ENCODE measurements at places on chromosomes 7 and 10.

DNA sequence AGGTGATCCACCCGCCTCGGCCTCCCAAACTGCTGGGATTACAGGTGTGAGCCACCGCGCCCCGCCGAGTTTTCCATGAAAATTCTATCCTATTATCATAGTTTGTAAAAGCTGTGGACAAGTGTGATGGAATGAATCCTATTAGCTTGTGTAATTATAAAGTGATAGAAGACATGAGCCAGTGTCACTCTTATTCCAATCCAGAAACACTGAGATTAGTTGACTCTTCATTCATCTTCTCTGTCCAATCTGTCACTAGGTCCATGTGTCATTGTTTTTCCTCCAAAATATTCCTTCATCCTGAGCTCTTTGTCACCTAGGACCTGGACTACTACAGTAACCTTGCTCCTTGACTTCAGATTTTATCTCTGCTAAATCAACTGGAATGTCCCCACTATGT is 13.5 kb downstream of the FBH1 start:
- DNase-seq: no peak

DNA sequence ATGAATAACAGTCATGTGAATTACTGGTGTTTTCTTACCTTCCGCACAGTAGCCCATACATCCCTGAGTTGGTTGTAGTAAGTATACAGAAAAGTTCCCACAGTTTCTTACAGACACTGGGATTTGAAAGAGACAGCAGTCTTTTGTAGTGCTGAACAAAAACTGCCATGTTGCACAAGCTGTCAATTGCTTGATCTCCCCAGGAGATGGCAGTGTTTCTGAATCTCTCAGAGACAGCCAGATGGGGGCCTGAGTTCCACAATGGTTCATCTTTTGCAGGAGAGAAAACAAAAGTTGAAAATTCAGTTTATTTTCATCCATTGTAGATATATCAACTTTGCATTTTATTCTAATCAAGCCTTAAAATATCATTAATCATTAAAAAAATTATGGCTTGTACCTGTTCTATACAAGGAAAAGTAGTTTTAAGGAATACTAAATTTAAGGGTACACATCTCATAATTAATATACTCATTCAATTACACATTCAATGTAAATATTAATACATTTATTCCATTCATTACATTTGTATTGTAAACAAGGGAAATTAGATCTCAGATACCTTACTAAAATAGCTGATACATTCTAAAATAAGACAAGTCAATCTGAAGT is 14.5 kb downstream of the VWDE start:
- DNase-seq: peak; percentile 72

DNA sequence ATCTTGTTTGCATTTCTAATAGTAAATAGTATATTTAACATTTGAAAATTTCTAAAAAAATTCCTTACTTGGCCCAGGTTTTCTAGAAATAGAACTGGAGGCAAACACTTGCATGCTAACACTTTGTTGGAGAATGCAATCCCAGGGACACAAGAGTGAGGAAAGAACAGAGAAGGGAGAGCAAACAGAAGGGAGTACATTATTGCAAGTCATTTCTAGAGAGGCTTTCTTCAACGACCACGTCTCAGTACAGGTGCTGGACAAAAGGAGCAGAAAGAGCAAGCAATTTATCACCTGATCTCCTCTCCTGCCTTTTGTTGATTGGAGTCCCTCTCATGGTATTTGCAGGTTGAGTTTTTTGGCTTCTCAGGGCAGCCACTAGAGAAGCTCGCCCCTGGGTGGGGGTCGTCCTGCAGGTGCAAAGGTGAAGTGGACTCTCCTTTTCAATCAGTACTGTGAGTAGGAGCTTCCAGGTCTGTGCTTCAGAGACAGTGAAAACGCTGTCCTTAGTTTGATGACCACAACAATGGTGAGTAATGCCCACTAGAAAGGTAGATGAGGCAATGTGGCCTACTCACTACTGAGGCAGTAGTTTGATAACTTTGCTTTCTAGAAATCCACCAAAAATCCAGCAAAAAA is 5.2 kb downstream of the CPED1 start:
- DNase-seq: peak; percentile 77

DNA sequence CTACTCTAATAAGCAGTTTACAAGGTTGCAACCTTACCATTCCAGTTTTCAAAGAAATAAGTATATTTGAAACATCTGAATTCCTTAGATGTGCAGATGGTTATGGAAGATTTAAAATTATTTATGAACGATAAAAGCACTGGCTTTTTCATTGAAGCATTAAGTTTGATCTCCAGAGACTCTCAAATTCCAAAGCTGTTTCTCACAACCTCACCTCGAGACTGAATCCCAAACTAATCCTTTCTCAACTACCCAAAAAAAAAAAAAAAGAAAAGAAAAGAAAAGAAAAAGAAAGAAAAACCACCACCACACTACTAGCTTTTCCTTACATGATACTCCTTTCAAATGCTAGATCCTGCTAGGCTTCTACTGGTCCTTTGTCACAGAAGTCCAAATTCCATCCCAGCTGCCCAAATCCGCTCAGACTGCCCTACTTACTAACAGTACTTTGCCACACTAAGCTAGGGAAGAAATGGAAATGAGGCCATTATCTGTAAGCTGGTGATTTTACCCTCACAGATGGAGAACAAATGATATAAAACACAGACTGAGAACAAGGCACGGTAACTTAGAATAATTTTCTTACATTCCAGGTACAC is 100.6 kb upstream of the CDK1 start:
- DNase-seq: peak; percentile 37

- DNase-seq: no peak
These were observed 405.7 kb upstream of the RNF32 start for GRCh38 chr7:156234666-156235494.

DNA sequence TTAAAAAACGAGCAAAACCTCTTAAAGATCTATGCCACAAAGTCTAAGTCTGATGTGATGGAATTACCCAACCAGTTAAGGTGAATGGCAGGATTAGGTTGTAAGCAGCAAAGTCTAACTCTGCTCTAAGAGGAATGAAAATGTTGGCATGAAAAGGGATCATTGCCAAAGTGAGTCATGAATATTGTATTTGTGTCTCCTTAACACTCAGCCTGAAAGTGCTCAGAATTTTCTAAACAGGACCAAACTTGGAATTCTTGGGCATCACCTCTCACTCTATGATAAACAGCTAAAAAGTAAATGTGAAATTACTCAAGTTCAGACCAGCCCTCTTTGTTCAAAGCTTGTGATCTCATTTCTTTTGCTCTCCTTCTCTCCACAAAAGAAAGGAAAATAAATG is 27.0 kb downstream of the PPP1R3A start:
- DNase-seq: peak; percentile 49

DNA sequence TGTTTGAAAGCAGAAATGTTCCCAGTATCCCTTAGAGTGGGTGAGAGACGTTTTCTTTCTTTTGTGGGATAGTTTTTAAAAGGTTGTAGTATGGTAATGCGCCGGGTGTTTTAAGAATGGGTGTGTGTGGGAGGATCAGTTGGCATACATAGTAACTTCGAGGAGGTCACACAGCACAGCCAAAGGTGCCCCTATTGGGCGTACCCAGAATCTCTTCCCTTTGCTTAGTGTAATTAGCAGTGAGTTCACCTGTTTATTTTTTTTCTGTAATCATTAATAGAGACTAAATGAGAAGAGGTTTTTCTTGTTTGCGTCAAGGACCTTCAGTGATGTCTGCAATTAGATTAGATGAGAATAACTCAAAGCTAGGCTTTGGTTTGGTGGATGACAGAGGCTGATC is 1.5 kb downstream of the PLEKHA8 start:
- DNase-seq: no peak
